Activated CD4-positive, alpha-beta memory T cell treated with anti-CD3 and anti-CD28 coated beads for 36 hours (primary cell): ENCODE measurements at places on chromosomes 5 and 9. TPM values are rescaled to one million over a fixed set of nuclear protein-coding genes. Genes with fewer than 3 reads are reported as not detected.

Gene MEIKIN
- 2.1 TPM for total RNA-seq

Gene CDKN2B
- 0.10 TPM for total RNA-seq

Gene CA9
- total RNA-seq = 0.90 TPM

Gene PARP8
- 34.0 TPM for total RNA-seq

Gene CDK5RAP2
- total RNA-seq = 75.9 TPM

Gene SAXO1
- 0.31 TPM for total RNA-seq

DNA sequence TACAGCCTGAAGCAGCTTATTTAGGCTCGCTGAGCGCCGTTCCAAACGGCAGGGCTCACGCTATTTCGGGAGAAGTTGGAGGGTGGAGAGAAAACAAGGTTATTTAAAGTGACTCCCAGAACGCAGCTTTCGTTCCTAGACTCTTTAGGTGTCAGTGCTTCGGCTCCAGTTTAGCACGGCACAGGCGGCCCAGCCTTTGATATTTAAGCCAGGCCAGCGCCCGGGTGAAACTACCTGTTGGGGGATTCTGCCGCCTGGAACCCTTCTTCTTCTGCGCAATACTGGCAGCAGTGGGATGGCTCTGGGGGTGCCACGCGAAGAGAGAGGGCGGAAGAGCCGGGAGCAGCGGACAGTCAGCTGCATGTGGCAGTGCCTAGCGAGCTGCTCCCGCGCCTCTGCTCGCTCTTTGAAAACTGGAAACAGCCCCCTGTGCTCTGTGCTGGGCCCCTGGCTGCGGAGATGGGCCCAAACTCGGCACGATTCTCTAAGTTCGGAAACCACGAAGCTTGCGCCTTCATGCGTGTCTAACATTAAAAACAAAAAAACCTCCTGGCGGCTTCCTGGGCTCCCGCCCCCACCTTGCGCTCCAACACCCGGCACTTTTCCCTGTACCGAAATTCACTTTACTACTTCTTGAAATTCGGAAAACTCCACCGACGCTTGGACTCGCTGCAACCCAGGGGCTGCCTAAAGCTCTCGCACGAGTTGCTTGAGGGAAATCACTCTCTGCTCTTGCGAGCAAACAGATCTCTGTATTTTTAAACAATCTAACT, 34.6 kb upstream of the NFIB start:
- H3K27ac ChIP-seq = no peak overlapping the region
- DNase-seq = no peak
- no peak overlapping the region for H3K4me3 ChIP-seq
- H3K27me3 ChIP-seq = peaks cover 63% of the 10 kb centered on the region
- peaks cover 16% of the 10 kb centered on the region for H3K4me1 ChIP-seq
- H3K36me3 ChIP-seq = no peaks in the 10 kb centered on the region

DNA sequence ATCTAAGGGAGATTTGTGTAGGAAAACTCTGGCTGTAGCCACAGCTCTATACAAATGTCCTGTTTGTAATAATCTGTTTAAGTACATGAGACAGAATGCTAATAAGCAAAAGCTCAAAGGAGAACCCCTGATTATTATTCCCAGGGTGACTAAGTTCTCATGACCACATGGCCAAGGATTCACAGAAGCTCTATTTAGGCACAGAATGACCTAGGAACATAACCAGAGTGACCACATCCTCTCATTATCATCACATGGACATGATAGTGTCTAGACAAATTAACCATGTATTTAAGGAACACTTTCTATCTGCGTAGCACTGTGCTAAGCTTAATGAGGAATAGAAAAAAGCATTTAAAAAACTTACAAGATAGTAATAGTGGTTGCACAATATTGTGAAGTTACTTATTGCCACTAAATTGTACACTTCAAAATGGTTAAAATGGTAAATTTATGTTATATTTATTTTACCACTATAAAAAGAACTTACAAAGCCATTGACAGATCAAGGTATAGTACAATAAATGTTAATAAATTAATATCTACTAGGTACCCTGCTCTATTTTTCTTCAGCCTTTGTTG, 56.3 kb downstream of the STX17 start:
- no peaks in the 10 kb centered on the region for H3K27me3 ChIP-seq
- no peaks in the 10 kb centered on the region for H3K4me1 ChIP-seq
- H3K27ac ChIP-seq = no peak overlapping the region
- peaks cover 23% of the 10 kb centered on the region for H3K36me3 ChIP-seq
- no peak overlapping the region for H3K4me3 ChIP-seq
- DNase-seq = no peak

DNA sequence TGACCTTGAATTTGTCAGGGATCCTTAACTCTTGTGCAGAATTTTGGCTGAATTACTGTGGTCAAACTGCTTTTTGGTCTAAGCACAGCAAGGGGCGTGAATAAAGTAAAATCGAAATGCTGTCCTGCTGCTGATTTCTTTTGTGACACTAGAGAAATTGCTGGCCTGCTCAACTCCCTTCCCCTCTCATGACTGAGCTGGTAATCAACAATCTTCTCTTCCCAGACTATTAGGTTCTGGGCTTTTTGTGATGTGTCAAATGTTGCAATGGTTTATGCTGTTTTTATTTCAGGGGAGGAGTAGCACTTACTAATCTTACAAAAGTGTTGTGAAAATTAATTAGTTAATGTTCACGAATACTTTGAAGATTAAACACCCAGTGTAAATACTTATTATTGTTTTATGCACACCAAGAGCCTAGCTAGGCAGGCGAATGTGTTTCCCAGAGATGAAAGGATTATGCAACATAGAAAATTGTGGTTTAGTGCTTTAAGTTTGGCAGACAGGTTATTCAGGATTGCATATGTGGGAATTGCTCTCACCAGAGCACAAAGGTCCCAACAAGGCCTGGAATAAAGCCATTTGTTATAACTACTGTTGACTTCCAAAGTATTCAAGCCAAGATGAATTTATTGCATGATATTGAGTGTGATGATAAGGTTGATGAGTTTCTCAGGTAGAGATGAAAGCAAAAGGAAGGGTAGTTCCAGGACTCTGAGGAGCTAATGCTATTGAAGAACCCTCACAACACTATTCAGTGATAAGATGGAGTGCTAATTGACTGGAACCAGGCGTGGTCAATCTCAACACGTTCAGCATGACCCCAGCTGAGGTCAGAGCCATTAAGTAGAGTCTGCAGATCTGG, 280.7 kb upstream of the ZNF608 start:
- no peak overlapping the region for H3K27ac ChIP-seq
- no peaks in the 10 kb centered on the region for H3K4me1 ChIP-seq
- DNase-seq = no peak
- H3K36me3 ChIP-seq = no peaks in the 10 kb centered on the region
- no peaks in the 10 kb centered on the region for H3K27me3 ChIP-seq
- no peak overlapping the region for H3K4me3 ChIP-seq

GRCh38 chr9:125635888-125636287, 71.1 kb downstream of the MAPKAP1 start:
- H3K4me1 ChIP-seq = peaks cover 51% of the 10 kb centered on the region
- no peak overlapping the region for H3K27ac ChIP-seq
- no peaks in the 10 kb centered on the region for H3K27me3 ChIP-seq
- H3K4me3 ChIP-seq = no peak overlapping the region
- H3K36me3 ChIP-seq = peaks cover 2% of the 10 kb centered on the region
- no peak for DNase-seq

GRCh38 chr5:19584131-19584530, 403.9 kb downstream of the CDH18 start:
- no peak for DNase-seq
- no peaks in the 10 kb centered on the region for H3K4me1 ChIP-seq
- H3K4me3 ChIP-seq = no peak overlapping the region

- peaks cover 34% of the 10 kb centered on the region for H3K4me1 ChIP-seq
- DNase-seq = peak; percentile 82
- H3K4me3 ChIP-seq = peak overlapping the region; percentile 31
Observed at GRCh38 chr9:109894921-109895758, 115.1 kb downstream of the PALM2AKAP2 start.

DNA sequence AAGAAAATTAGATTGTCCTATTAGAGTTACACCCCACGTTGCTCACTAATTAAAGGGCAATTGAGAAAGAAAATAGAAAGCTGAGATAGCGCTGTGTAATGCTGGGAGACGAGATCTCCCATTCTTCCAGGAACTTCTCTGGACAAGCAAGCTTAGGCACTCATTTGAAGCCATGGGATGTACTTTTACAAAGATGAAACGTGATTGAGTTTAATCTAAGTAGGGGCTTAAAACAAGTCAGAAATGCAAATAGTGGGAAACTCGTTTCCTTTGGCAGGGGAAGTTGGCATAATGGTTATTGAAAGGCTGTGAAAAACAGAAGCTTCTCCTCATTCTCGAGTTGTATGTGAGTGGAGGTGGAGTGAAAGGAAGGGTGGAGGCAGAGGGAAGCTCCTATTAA, 3.7 kb downstream of the PRDM6 start:
- DNase-seq = no peak
- no peak overlapping the region for H3K27ac ChIP-seq
- peaks cover 26% of the 10 kb centered on the region for H3K4me1 ChIP-seq
- no peaks in the 10 kb centered on the region for H3K36me3 ChIP-seq
- peaks cover 69% of the 10 kb centered on the region for H3K27me3 ChIP-seq

DNA sequence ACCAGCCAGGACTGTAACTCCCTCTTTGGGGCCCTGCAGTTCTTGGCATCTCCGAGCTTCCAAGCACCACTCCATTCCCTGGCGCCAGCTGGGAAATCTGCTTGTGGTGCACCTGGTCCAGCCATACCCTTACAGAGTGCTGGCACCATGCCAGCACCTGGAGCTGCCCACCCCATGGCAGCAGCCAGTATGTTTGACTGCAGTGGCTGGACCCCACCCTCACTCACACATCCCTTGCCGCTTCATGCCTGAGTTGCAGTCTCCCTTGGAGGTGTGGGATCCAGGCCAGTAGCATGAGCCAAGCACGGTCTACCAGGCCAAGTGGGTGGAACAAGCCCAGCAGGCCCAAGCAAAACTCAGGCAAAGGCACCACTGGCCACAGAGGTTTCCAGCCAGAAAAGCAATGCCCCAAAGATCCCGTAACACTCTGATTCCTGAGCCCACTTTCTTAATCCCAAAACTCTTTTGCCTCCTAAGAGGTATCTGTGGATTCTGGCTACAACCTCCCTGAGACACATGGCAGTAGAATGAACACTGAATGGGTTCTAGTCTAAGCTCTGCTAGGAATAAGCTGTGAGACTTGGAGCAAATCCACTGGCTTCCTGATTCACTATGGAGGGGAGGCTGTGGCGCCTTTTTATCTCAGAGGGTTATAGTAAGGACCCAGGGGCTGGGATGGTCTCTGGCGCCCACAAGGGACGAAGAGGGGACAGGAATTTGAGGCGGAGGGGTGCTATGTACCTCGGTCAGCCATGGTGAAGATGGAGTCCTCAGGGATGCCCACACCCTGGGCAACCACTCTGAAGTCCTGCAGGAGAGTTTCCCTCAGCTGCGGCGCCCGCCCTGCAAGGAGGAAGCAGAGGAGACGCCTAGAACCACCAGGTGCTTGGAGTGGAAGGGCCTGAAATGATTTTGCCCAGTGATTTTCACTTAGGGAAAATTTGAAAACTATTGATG, 5.6 kb downstream of the AMBP start:
- no peak overlapping the region for H3K27ac ChIP-seq
- H3K4me3 ChIP-seq = no peak overlapping the region
- DNase-seq = no peak
- peaks cover 4% of the 10 kb centered on the region for H3K27me3 ChIP-seq
- no peaks in the 10 kb centered on the region for H3K36me3 ChIP-seq

DNA sequence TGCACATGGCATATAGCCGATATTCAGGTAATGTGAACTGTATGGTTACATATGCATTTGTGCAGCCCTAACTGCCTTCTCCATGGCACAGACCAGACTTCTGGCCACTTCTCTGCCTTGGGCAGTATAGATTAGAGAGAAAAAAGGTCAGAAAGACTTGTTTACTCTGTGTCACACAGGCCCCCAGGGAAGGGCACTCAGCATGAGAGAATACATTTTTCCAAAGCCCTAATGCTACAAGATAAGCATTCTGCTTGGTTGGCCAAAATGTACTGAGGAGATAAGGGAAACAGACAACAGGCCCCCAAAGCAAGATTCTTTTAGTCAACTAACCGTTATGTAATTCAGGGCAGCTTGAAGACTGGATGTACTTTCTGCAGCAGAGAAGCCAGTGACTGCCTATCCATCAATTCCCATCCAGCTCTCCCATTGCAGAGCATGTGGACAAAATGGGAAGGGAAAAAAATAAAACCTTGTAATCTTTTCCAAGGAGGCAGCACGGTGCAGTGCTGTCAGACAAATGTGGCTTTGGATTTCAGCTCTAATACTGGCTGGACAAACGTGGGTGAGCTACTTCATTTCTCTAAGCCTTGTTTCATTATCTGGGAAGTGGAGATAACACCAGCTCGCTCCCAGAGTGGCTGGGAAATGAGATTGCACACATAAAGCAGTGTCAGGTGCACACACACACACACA, 205.9 kb downstream of the NSG2 start:
- no peak overlapping the region for H3K4me3 ChIP-seq
- H3K27me3 ChIP-seq = peaks cover 4% of the 10 kb centered on the region
- H3K27ac ChIP-seq = no peak overlapping the region
- H3K4me1 ChIP-seq = no peaks in the 10 kb centered on the region
- no peaks in the 10 kb centered on the region for H3K36me3 ChIP-seq

GRCh38 chr9:127175319-127175715, 52.9 kb upstream of the ANGPTL2 start:
- no peaks in the 10 kb centered on the region for H3K27me3 ChIP-seq
- no peak overlapping the region for H3K4me3 ChIP-seq
- no peak for DNase-seq
- H3K4me1 ChIP-seq = no peaks in the 10 kb centered on the region

- H3K27ac ChIP-seq = no peak overlapping the region
- no peak overlapping the region for H3K4me3 ChIP-seq
Observed at GRCh38 chr5:868428-869135, 17.8 kb upstream of the ZDHHC11 start.
